Hepatocyte (in vitro differentiated cells): ENCODE measurements at places on chromosomes 1 and 21. TPM values are rescaled to one million over a fixed set of nuclear protein-coding genes. Genes with fewer than 3 reads are reported as not detected.
A peak's percentile ranks its signal among the peaks of the same experiment; 100 is the strongest.

- DNase-seq: no peak
Measured at GRCh38 chr1:63413394-63413793, 46.0 kb downstream of the ALG6 start.

GRCh38 chr1:224044420-224044819 is 69.5 kb upstream of the FBXO28 start:
- DNase-seq: no peak

DNA sequence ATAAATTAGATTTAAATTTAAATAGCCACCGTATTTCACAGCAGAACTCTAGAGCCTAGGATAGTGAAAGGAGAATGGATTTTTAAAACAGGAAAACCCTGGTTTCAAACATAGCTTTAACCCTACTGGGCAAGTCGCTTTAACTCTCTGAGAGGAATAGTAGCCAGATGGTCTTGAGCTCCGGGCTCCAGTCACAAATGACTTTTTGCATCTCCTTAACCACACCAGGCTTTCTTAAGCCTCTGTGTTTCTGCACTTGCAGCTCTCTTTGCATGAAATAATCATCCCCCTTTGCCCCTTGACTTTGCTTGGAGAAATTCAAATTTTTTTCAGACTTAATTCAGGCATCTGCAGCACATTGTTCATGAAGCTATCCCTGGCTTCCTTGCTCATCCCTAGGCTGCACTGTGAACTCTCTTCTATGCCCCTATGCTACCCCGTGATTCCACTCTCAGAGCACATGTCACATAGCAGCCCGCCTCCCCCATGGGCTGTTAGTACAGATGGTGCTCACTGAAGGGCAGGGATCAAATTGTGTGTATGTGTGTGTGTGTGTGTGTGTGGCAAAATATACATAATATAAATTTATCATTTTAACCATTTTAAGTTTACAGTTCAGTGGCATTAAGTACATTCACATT is 68.8 kb upstream of the DAB1 start:
- no peak for DNase-seq

DNA sequence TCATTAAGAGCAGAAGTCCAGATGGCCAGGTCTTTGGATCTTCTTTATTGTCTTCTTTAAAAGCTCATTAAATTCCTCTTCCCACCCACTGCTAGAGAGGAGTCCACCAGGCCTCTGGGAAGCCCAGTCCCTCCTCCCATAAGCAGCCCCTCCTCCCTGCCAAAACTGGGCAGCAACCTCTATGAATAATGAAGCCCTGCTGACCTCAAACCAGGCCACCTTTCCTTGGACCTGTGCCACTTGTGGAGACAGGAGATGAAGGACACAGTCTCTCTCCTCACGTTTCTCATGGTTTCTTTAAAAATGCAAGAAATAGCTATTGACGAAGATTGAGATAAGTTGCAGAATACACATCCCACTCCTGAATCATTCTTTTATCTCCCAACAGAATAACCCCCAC is 112.8 kb downstream of the EDEM3 start:
- no peak for DNase-seq

GRCh38 chr1:247746391-247746935 is 1.5 kb downstream of the OR14A2 start:
- DNase-seq: no peak

DNA sequence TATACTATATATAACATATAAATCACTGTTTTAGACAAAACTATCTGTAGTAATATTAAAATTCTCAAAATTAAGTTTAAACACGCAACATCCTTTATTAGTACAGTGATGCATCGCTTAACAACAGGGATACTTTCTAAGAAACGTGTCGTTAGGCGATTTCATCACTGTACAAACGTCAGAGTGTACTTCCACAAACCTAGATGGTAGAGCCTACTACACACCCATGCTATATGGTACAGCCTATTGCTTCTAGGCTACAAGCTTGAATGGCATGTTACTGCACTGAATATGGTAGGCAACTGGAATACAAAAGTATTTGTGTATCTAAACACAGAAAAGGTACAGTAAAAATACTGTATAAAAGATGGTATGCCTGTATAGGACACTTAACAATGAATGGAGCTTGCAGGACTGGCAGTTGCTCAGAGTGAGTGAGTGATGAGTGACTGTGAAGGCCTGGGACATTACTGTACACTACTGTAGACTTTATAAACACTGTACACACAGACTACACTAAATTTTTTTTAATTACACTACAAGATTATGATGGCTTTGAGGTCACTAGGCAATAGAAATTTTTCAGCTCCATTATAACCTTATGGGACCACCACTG is 10.5 kb downstream of the FOXJ3 start:
- DNase-seq: no peak

The OR2G6 gene
- not detected in 2 replicates for total RNA-seq

DNA sequence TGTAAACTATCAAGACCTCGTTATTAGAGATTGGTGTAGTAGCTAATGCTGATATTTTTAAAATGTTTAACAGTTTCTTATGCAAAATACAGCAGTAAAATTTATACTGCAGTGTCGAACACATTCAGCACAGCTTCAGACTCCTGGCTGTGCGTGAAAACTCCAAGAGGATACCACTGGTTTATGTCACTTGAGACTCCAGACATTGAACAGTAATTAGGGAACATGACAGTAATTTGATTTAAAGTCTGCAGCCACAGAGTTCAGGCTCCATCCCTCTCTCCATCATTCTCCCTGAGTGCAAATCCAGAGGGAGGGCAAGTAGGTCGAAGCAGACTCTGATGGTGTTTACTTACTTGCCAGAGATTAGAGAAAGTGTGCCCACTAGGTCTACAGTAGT is 94.2 kb downstream of the AK5 start:
- no peak for DNase-seq

- no peak for DNase-seq
Measured at GRCh38 chr1:2193514-2194281, 874 bp downstream of the FAAP20 start.

- DNase-seq: no peak
Measured at GRCh38 chr1:12778907-12779306, 5.4 kb downstream of the PRAMEF12 start.

GRCh38 chr1:15501208-15502032 is 22.6 kb downstream of the CASP9 start:
- peak; percentile 78 for DNase-seq

DNA sequence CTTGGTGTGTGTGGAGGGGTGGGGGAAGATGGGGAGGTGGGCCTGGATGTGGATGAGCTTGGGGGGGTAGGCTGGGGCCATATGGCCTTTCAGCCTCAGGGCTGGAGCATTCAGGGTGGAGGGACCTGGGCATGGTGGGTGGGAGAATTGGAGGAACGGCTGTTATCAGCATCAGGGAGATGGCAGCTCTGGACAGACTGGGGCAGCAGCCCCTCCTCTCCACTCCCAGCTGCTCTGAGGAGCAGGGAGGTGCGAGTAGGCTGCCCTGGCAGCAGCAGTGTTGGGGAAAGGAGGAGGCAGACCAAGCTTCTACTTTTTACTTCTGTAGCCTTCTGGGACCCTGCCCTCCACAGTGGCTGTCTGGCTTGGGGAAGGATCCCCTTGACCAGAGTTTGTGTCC is 10.2 kb downstream of the PPFIA4 start:
- no peak for DNase-seq

DNA sequence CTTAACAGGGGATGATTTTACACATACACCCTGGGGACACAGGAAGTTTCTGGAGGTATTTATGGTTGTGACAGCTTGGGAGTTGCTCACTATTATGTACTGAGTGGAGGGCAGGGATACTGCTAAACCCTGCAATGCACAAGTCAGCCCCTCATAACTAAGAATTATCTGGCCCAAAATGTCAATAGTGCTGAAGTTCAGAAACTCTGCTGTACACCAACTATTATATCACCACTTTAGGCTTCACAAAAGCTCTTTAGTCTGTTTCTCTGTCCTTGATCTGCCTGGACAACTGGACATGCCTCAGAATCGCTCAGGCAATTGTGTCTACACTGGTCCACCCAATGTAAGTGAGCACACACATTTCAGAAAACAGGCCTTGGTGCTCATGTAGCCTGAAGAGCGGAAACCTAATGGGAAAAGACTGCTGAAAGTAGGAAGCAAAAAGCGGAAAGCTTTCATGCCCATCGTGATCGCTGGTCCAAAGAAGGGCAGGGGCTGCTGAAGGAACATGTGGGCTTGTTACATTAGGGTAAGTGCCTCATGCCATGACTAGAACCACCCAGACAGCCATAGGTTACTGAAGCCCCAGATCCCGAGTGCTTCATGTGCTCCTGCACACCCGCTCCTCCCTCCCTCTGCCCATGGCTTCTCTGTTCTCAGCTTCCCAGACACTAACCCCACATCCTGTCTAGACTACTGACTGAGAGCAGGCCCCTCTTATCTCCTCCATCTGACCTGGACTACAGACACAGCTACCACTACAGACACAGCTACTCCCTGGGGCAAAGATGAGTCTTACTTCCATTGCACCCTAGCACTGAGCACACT is 73.5 kb downstream of the LRIG2 start:
- peak; percentile 35 for DNase-seq

GRCh38 chr1:156347331-156347730 is 9.0 kb downstream of the TSACC start:
- no peak for DNase-seq

DNA sequence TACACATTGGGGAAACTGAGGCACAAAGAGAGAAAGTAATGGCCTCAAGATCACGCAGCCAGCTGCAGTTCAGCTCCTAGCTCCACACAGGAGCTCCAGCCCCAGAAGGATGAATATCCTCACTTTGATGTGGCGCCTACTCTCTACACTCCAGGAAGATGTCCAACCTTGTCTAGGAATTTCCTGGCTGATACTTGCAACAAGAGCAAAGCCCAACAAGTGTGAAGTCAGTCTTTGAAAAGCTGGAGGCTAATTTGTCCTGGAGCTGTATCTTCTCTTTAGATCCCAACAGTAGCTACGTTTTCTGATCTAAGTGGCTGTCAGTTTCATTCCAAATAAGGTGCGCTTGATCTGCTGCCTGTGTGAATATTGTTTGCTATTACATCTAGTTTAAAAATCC is 344.9 kb downstream of the PTPRU start:
- DNase-seq: no peak

DNA sequence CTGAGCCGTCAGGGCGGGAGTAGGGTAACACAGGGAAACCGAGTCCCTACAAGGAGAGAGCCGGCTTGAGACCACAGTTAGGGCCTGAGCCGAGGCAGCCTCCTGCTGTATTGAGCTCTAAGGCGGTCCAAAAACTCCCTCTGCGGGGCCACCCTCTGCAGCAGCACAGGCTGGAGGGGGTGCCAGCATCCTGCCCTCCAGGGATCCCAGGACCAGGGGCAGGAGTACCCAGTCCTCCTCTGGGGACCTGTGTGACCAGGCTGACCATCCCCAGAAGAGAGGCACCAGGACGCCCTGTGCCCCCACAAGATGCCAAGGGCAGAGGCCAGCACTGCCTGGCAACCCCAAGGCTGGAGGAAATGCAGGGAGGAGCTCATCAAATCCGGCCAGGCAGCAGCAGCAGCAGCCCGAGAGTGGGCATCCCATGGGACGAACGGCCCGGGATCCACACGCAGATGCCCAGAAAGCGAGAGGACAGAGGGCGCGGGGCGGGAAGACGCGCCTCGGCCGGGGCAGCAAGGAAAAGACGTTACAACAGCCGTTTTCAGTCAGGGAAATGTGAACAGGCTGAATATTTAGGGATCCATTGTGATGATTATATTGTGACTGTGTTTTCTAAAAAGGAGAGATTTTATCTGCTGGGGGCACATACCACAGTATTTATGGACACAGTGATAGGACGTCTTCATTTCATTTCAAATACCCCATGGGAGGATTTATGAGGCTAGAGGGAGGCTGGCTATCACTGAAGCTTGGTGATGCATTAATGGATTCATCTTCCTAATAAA is 57.1 kb upstream of the COL18A1 start:
- DNase-seq: no peak

- peak; percentile 66 for DNase-seq
Measured at GRCh38 chr1:186838380-186839040, 9.8 kb downstream of the PLA2G4A start.

DNA sequence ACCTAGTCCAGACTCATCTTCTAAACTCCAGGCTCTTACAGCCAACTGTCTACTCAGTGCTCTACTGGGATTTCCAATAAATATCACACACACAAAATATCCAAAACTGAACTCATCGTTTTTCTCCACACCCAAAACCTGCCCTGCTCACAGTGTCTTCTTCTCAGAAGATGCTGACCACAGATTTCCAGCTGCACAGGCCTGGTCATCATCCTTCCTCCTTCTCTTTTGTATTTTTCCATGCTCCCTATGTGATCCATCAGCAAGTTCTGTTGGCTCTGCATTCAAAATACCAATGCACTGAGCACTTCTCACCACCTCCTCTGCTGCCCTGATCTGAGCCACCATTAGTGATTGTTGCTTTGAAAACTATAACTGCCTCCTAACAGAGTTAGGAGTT is 159.5 kb upstream of the KAZN start:
- DNase-seq: no peak

GRCh38 chr1:234600418-234601281 is 9.3 kb downstream of the IRF2BP2 start:
- DNase-seq: peak; percentile 80

The FRRS1 gene
- total RNA-seq: 26.8 and 31.3 TPM in 2 replicates

DNA sequence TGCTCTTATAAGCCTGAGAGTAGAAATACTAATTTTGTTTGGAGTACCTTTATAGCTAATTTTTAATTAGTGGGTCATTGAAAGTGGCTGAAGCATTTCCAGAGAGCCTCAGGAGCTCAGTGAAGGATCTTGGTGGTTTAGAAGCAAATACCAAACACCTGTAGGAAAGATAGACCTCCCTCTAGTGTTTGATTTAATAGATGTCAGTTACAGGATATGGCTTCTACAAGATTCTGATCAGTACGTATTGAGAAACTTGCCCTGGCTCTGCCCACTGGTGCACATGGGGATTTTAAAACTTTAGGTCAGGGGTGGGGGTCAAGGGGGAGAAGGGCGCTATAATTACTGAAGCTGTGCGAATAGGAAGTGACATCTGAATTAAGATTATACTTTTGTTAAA is 122.2 kb downstream of the POU2F1 start:
- DNase-seq: peak; percentile 6

GRCh38 chr1:110607536-110608230 is 1.5 kb upstream of the KCNA2 start:
- no peak for DNase-seq

DNA sequence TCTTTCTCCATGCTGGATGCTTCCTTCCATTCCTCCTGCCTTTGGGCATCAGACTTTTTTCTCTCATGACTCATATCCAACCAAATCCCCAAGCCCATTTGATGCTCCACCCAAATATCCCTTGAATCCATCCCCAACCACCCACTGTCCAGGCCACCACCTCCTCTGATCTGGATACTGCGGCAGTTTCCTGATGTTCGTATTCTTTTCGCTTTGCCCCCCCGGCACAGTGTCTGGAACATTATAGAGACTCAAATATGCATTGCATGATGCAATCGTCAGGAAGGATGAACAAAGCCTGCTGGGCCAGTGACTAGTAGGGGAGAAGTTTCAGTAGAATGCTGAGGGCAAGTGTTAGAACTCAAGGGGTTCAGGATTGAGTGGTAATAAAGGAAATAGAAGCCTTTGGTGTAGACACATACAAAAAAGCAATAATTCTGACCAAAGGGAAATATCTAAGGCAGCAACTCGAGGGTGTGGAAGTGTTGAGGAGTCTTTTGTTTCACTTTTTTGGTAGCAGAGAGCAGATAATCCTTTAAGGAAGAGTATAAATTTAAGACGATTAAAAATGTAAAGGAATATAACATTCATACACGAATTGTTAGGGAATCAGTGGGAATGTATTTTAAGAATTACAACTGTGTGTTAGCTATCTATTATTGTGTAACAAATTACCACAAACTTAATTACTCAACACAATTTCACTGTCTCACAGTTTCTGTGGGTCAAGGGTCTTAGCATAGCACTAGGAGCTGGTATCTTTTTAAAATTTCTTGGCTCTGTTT is 7.5 kb downstream of the S100A11 start:
- no peak for DNase-seq

The NUP210L gene
- 0.03 and 0.04 TPM in 2 replicates for total RNA-seq

The SYTL1 gene
- total RNA-seq: 10.6 and 12.1 TPM in 2 replicates

The LIN28A gene
- total RNA-seq: 0.43 and 0.64 TPM in 2 replicates
